ENCODE measurements at places on chromosomes 13 and 19. TPM values are rescaled to one million over a fixed set of nuclear protein-coding genes. Genes with fewer than 3 reads are reported as not detected.

The SWSAP1 gene
- polyA plus RNA-seq, result 6.0 TPM

The NOP53 gene
- 304 TPM for polyA plus RNA-seq

GRCh38 chr13:99501848-99502301 lies 603 bp downstream of the TM9SF2 start:
- peaks cover 71% of the 10 kb centered on the region for H3K4me1 ChIP-seq
- DNase-seq, result no peak
- peak overlapping the region; percentile 99 for H3K27ac ChIP-seq
- H3K36me3 ChIP-seq, result no peaks in the 10 kb centered on the region
- peak overlapping the region; percentile 100 for H3K4me3 ChIP-seq
- H3K27me3 ChIP-seq, result no peaks in the 10 kb centered on the region

DNA sequence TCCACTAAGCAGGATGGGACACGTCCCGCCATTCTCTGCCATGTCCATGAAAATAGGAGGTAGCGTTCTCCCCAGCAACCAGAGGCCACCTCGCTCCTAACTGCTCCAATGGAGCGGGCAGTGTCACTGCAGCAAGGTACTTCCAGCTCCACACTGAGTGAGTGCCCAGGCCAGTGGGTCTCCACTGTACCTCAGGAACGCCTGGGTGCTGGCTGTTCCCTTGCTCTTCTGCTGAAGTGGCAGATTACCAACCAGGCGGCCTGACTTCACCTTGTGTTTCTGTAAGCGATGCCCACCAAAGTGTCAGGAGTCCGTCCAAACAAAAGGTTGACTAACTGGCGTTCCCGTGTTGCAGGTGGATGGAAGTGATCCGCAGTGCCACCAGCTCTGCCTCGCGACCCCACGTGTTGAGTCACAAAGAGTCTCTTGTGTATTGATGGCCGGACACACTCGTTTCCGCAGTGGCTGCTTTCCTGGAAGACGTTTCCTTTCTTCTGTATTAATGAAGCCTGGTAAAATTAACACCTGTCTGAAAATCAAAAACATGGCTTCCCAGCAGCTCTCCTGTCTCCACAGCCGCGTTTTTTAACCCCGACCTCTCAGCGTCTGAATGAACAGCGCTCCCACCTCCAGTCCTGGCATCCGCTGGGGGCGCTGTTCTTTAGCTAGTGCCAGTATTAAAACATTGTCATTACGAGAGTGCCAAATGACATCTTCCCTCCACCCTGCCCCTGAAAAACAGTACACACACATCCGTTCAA lies 128.8 kb downstream of the STK24 start:
- no peak for DNase-seq
- no peaks in the 10 kb centered on the region for H3K27me3 ChIP-seq
- H3K4me3 ChIP-seq, result no peak overlapping the region
- peaks cover 42% of the 10 kb centered on the region for H3K4me1 ChIP-seq

GRCh38 chr13:20326276-20326675 lies 94.2 kb upstream of the GJB6 start:
- H3K27ac ChIP-seq, result no peak overlapping the region
- DNase-seq, result no peak
- no peak overlapping the region for H3K4me3 ChIP-seq
- H3K27me3 ChIP-seq, result peaks cover 6% of the 10 kb centered on the region
- H3K4me1 ChIP-seq, result no peaks in the 10 kb centered on the region
- H3K36me3 ChIP-seq, result peaks cover 9% of the 10 kb centered on the region

Measured in naive B cell (primary cell).